ENCODE measurements at places on chromosomes 16 and 17.

- DNase-seq, result no peak
These were observed 852 bp downstream of the ZNF469 start for GRCh38 chr16:88383401-88384221.

DNA sequence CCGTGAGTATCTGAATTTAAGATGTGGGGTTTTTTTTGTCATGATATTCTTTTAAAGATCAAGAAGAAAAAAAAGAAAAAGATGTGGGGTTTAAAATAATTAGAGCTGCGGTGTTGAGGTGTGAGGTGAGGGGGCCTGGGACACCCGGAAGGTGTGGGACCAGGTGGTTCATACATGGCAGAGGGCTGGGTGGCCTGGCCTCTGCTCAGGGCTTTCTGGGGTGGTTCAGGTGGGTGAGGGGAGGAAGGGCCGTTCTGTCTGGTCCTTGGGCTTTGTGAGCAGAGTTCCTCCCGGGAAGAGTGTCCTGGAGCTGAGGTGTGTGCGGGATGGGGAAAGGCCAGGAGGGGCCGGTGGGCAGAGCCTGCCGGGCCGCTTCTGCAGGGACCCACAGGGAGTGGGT is 5.0 kb downstream of the PRSS27 start:
- no peak for DNase-seq

GRCh38 chr17:77617516-77617915 is 341.0 kb upstream of the TNRC6C start:
- DNase-seq, result no peak

GRCh38 chr17:14813649-14814370 is 451.3 kb downstream of the PMP22 start:
- DNase-seq, result peak; percentile 34

DNA sequence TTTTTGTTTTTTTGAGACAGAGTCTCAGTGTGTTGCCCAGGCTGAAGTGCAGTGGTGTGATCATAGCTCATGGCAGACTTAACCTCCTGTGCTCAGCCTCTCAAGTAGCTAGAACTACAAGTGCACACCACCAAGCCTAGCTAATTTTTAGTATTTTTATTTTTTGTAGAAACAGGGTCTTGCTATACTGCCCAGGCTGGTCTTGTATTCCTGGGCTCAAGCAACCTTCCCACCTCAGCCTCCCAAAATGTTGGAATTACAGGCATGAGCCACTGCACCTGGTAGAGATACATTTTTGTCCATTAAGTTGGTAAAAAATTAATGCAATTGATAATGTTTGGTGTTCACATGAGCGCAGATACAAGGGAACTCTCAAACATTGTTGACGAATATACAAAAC is 22.2 kb upstream of the SRCIN1 start:
- DNase-seq, result no peak

DNA sequence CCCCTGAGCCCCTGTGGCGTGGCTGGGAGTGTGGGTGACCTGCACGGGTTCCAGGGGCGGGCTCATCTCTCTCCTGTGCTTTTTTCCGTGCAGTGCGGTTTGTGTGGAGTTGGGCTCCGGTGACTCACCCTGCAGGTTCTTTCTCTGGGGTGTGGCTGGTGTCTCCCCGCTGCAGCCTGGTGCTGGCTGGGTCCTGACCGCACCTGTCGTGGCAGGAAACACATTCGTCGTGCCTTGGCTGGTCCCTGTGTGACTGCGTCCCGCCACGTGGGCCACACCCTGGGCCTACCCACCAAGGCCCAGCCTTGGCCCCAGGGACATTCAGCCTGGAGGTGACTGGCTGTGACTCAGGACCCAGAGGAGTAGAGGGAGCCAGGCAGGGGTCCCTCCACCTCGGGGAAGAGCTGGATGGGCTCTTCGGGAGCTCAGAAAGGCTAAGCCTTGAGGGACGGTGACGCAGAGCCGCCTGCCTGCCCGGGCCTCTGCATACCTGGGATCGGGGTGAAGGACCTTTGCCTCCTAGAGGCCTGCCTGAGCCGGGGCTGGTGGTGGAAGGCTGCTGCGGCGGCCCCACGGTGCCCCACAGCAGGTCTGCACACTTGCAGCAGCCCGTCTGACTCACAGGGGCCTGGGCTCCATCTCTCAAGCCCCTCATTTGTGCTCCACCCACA is 7.8 kb downstream of the TRAF7 start:
- DNase-seq, result peak; percentile 27

- DNase-seq, result no peak
These were observed 390.9 kb downstream of the TMEM114 start for GRCh38 chr16:8199390-8199789.

DNA sequence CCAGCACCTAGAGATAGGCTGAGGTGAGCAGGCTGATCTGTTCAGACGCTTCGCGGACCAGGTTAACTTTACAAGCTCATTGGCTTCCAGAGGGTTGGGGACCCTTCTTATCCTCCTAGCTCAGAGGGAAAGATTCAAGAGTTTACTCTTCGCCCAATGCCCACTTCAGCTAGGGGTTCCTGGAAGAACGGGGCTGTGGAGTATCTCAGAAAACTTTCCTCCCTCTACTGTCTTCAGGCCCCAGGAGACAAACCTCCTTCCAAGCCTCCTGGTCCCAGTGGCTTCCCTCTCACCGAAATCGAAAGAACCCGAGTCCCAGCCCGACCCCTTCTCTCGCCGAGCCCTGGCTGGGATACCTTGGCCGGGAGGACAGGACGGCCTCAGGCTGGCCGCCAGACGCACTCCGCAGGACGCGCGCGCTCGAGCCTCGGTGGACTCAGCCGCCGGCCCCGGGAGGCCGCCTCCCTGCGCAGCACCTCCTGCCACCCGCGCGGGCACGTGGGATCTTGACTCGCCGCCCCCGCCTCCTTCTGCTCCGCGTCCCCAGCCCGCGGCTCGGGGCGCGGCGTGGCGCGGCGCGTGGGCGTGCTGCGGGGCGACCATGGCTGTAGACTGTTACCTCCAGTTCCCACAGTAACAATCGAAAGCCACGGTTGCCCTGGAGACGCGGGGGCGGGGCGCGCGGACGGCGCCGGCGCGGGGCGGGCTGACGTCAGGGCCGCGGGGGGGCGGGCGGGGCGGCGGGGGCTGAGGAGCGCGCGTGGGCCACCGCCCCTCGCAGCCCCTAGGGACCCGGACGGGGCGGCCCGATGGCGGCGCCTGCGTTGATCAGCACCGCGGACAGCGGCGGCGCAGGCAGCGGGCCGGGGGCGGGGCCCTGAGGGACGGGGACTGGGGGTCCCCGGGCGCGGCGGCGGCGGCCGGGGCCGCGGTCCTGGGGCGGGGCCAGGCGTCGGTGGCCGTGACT is 5.3 kb upstream of the HIC1 start:
- peak; percentile 78 for DNase-seq

- DNase-seq, result no peak
These were observed 7.1 kb upstream of the RAB40C start for GRCh38 chr16:582614-583331.

GRCh38 chr17:61294777-61295176 is 104.9 kb upstream of the TBX2 start:
- no peak for DNase-seq

- DNase-seq, result no peak
These were observed 53.1 kb downstream of the MRC2 start for GRCh38 chr17:62680541-62681052.

DNA sequence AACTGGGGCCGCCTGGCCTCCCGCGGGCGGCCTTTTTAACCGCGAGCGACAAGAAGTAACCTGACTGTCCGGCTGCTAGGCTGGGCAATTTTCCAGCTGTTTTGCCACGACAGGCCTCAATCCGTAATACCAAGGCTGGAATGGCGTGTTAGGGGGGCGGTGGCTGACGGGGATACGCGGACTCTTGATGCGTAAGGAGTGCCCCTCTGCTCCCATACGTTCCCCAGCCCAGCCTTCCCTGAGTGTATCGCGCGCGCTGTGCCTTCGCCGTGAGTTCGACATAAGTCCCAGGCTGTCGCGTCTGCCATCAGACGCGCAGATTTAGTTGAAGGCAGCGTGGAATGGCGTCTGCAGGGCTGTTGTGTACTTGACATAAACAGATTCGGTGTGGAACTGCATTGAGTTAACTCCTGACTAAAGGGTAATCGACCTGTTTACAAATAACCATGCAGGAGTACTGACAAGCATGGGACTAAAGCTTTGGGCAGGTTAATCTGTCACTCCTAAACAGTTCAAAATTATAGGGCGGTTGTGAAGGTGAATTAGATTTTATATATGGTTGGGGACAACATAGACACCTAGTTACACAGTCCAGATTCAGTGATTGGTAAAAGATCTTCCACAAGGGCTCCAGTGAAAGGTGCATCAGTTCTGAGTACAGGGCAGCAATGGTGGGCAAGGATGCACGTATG is 16.6 kb upstream of the ERN1 start:
- DNase-seq, result peak; percentile 61

GRCh38 chr16:112153-112840 is 26.2 kb downstream of the NPRL3 start:
- no peak for DNase-seq

DNA sequence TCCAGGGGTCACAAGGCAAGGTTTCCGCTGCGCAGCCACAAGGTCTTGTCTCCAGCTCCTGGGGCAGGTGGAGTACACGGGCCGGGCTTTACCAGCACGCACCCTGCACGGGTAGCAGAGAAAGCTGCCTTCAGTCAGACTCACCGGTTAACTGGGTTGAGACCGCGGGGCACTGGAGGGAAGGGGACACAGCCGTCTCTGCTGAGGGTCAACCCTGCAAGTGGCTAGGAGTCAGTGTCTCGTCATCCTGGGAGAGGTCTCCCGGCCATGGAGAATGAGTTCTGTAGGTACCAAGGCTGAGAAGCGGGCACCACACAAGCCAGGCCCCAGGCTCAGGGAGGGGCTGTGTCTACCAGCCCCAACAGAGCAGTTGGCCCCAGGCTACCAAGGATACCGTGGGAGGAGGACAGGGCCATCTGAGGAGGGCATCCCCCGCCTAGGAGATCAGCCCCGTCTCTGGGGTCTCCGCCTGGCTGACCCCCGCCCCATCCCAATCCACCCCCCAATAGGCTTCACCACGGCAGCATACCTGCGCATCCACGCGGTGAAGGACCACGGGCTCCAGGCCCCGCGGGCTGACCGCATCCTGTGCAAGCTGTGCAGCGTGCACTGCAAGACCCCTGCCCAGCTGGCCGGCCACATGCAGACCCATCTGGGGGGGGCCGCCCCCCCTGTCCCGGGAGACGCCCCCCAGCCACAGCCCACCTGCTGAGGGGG is 2.8 kb upstream of the PRRT2 start:
- no peak for DNase-seq

GRCh38 chr17:7647018-7647417 is 3.7 kb upstream of the ATP1B2 start:
- DNase-seq, result no peak

DNA sequence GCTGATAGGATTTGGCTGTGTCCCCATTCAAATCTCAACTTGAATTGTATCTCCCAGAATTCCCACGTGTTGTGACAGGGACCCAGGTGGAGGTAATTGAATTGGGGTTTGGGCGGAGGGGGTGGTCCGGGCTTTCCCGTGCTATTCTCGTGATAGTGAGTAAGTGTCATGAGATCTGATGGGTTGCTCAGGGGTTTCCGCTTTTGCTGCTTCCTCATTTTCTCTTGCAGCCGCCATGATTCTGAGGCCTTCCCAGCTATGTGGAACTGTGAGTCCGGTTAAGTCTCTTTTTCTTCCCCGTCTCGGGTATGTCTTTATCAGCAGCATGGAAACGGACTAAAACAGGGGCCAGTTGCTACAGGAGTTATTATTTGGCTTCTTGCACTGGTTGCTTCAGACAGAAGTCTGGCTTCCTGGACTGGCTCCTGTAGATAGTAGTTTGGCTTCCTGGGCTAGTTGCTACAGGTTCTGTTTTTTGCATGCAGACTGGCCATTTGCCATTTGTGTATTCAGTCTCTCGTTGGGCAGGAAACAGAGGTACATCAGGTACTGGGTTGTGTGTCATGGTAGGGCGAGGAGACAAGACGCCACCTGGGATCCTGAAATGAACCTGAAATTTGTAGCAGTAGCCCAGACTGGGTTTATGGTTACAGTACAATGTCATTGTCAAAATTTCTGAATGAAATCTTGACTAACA is 32.6 kb downstream of the CNTNAP4 start:
- no peak for DNase-seq

DNA sequence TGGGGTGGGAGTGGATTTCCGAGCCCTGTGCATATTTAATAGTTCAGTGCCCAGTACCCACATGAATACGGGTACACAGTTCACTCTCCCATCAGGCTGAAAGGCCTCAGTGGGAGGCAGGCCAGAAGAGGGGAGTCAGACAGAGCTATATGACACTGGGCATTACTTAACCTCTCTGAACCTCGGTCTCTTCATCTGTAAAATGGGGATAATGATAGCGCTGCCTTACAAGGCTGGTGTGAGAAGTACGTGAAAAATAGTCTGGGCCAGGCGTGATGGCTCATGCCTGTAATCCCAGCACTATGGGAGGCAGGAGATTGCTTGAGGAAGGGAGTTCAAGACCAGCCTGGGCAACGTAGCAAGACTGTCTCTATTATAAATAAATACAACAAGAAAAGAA is 3.6 kb downstream of the GPRC5B start:
- no peak for DNase-seq

- DNase-seq, result no peak
These were observed 27.2 kb downstream of the LLGL2 start for GRCh38 chr17:75552425-75553294.
